ENCODE measurements at places on chromosomes 5 and 9.

DNA sequence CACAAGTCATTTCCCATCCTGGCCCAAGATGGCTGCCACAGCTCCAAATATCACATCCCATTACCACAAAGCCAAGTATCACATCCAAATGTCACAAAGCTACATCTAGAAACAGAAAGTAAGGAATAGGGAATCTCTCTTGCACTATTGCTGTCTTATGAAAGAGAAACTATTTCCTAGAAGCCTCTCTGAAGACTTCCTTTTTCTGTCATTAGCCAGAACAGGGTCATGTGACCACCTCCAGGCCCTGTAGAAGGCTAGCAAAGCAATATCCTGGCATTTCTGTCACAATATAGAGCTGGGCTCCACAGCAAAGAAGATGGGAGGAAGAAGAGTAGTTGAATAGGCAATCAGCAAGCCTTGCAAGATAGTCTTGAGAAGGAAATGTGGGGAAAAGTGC, 99.2 kb downstream of the SH3TC2 start:
- peak overlapping the region; percentile 81 for H3K27ac ChIP-seq
- no peaks in the 10 kb centered on the region for H3K36me3 ChIP-seq
- no peak for DNase-seq

GRCh38 chr5:155850370-155850769, 476.6 kb upstream of the SGCD start:
- H3K4me1 ChIP-seq: peaks cover 18% of the 10 kb centered on the region
- no peak for DNase-seq
- H3K4me3 ChIP-seq: no peak overlapping the region

DNA sequence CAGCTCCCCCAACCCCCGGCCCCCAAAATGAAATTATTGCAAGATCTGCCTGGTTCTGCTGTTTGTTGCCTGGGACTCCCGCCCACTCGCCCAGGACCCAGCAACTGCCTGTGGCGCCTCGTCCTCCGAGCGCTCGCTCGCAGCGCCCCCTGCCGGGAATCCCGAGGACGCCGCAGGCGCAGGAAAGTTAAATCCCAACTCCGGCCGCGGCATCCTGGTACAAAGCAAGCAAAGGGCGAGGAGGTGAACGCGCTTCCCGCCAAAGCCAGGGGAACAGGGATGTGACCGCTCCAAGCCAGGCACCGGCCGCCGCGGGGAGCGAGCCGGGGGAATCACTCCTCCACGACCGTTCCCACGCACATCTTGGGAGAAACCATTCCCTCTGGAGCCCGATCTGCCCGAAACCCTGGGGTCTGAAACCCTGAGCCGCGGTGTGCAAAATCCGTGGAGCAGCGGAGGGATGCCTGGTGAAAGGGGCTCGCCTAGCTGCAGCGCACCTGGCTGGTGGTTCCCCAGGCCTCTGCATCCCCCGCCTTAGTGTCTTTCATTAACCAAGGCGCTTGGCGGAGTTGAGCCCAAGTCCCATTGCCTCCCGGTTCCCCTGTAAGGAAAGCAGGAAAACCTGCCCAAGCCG, 1.3 kb downstream of the SEMA5A start:
- H3K27me3 ChIP-seq: peaks cover 25% of the 10 kb centered on the region
- peak; percentile 85 for DNase-seq
- peaks cover 8% of the 10 kb centered on the region for H3K36me3 ChIP-seq
- H3K27ac ChIP-seq: peak overlapping the region; percentile 91

DNA sequence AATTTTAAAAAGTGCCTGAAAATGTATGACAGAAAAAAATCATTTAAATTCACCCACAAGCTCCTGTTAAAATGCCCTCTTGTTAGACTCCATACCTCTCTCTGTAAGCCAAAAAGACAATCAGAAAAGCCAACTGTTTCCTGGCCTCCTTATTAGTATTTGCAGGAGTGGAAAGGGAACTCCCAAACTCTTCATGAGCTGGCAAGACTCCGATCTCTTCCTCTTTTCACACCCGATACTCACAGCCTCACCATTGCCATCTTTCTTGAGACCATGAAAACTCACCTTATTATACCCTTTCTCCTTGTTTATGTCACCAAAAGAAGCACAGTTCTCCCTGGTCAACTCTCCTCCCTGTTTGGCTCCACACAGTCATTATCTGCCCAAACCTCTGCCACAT, 197.8 kb downstream of the DMAC1 start:
- DNase-seq: no peak
- no peaks in the 10 kb centered on the region for H3K4me1 ChIP-seq
- H3K27me3 ChIP-seq: no peaks in the 10 kb centered on the region
- no peak overlapping the region for H3K27ac ChIP-seq
- no peaks in the 10 kb centered on the region for H3K36me3 ChIP-seq

All from left ventricle myocardium inferior (tissue), 1 donor.